Cerebellum (tissue), 4 donors: ENCODE measurements at places on chromosomes 2 and 18. TPM values are rescaled to one million over a fixed set of nuclear protein-coding genes. Genes with fewer than 3 reads are reported as not detected.

GRCh38 chr18:74377776-74378175 is 62.1 kb downstream of the C18orf63 start:
- DNase-seq: no peak

GRCh38 chr2:23312996-23313606 is 71.9 kb upstream of the KLHL29 start:
- DNase-seq: no peak

- no peak for DNase-seq
Observed at GRCh38 chr2:98508709-98509066, 64.0 kb downstream of the INPP4A start.

DNA sequence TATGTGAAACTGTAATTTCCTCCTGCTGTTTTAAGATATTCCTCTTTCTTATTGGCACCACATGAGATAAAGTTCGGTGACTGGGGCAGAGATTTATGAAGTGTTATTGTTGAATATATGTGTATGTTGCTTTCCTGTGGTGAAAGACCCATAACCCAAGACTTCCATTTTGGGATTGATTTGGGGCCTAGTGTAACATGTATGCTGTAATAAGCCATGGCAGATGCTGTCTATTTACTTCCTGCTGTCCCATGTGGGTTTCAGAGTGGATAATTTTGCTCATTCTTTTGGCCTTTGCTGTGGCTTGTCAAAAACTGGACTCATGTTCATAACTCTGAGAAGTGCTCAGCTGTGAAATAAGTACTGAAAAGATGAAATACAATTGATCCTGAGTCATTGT is 10.8 kb upstream of the MYO1B start:
- no peak for DNase-seq

The GCG gene
- total RNA-seq: not detected

The TNS1 gene
- 18.7 TPM for total RNA-seq

The BMP10 gene
- total RNA-seq: not detected

DNA sequence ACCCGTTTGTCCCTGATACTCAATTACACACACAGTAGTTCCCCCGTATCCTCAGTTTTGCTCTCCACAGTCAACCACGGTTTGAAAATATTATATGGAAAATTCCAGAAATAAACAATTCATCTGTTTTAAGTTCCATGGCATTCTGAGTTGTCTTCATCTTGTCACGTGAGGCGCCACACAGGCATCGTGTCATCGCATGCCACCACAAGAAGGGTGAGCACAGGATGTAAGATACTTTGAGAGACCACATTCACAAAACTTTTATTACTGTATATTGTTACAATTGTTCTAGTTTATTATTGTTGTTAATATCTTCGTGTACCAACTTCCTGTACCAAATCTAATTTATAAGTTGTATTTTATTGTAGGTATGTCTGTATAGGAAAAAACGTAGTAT is 17.7 kb downstream of the ADNP2 start:
- DNase-seq: no peak
